ENCODE measurements at places on chromosomes 5 and 9.

DNA sequence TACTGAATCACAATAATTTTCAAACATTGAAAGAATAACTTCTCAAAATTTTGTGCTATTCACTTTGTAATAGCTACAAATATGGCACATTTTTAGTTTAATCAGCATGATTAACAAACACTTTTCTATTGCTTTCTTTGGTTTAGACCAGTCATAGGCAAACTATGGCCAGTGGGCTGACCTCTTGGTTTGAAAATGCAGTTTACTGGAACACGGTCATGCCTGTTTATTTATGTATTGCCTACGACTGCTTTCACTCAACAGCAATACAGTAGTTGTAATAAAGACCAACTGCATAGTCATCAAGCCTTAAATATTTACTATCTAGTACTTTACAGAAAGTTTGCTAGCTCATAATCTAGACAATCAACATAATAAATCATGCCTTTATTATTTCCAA, 810.8 kb downstream of the TLE1 start:
- DNase-seq: no peak

GRCh38 chr9:93668261-93668871, 92.0 kb downstream of the PHF2 start:
- no peak for DNase-seq

GRCh38 chr9:126171641-126172040, 155.0 kb upstream of the MVB12B start:
- no peak for DNase-seq

DNA sequence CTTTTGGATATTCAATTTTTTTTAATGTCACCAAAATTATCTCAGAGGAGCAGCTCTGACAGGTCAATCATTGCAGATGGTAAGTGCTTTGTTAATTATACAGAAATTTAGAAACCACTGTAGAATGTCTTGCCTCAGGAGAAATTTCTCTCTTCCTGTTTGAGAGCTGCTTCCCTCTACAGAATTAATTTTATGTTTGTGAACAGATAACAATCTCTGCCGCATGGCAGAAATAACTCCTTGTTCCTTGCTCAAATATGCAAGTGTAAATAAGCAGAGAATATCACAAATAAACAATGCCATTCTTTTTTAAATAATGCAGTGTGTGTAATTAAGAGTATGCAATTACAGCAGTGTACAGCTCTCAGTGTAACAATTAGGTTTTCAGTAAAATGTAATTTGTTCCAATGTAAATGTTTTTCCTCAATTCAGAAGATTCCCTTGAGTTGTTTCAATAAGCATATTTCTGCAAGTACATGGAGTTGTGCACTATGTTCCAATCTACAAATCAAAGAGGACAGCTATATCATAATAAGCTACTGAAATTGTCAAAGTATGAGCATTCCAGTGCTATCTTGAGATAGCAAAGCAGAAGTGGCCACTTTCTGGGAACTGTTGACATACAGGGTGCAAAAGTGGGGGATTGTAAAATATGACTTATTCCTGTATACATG, 1012.8 kb downstream of the MAT2B start:
- no peak for DNase-seq

GRCh38 chr9:119334745-119335144, 34.5 kb downstream of the BRINP1 start:
- DNase-seq: no peak

GRCh38 chr9:82513976-82514735, 525.6 kb downstream of the SPATA31D1 start:
- DNase-seq: no peak

DNA sequence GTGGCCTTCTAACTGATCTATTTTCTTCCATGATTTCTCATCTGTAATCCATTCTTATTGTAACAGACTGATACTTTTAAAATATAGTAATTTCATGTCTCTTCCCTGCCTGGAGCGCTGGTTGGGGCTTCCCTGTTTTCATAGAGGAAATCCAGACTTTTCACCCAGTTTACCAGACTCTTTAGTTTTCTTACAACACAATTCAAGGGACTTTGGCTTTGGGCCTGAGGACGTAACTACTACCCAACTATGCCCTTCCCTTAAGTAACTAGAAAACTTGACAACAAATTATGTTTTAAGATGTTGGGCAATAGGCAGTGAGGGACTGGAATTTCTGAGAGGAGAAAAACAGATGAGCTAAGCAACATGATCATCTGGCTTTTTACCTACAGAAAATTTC, 289.6 kb downstream of the FGF10 start:
- DNase-seq: no peak

GRCh38 chr9:83247732-83248131, 184.8 kb upstream of the RASEF start:
- DNase-seq: peak; percentile 20

DNA sequence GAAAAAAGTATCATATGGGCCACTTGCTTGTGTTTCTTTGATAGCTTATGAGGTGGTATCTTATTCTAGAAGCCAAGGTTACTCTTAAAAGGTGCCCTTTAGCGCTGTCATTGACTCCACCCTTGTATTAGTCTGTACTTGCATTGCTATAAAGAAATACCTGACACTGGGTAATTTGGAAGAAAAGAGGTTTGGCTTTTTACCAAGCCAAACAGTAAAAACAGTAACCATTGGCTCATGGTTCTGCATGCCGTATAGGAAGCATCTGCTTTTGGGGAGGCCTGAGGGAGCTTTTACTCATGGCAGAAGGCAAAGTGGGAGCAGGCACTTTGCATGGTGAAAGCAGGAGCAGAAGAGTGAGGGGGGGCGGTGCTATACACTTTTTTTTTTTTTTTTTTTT, 87.4 kb downstream of the TEK start:
- no peak for DNase-seq

- DNase-seq: no peak
These were observed 9.9 kb upstream of the CD180 start for GRCh38 chr5:67206461-67206860.

DNA sequence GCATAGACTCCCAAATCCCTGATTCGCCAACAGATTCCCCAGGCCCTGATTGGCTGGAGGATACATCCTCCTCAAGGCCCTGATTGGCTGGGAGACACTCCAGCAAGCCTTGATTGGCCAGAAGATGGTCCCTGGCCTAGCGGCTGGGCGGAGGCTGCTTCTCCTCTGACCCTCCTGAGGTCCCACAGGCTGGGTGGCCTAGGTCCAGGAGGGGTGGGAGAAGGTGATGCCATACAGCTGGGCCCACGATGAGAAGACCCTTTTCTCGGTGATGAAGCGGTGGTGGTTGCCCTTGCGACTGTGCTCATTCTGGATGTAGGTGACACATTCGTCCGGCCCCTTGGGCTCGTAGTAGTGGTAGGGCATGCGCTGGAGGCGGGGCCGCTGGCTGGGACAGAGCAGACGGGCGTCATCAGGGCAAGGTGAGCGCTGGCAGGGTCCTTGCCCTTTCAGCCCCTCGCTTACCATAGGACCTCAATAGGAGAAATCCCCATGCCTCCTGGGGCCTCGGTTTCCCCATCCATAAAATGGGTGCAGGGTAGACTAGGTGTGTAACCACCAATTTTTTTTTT, 9.0 kb upstream of the AK1 start:
- DNase-seq: no peak

GRCh38 chr5:59027145-59027907, 444.5 kb downstream of the RAB3C start:
- DNase-seq: no peak

- no peak for DNase-seq
These were observed 217.9 kb downstream of the SREK1 start for GRCh38 chr5:66362046-66362445.
